ENCODE measurements at places on chromosomes 6 and 20. TPM values are rescaled to one million over a fixed set of nuclear protein-coding genes. Genes with fewer than 3 reads are reported as not detected.

DNA sequence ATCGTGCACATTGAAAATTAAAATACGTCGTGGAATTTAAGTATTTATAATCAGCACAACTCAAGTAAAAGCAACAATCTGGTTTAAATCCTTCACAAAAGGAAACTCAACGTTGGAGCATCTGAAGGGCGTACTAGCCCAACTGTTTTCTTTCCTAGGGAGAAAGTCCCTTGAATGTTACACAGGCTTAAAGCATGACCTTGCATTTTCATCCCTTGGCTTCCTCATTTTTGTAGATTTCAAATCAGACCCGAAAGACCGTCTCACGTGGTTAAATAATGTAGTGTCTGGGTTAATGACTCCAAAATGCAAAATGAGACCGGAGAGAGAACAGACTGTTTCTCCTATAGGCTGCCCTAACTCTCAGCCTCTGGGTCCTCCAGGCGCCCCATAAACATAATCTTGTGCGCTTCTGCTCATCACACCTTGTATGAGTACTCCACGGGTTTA lies 249.2 kb upstream of the RREB1 start:
- DNase-seq, result no peak

- no peak for DNase-seq
These were observed 24.1 kb upstream of the EPB41L1 start for GRCh38 chr20:36130390-36130789.

The SIM1 gene
- total RNA-seq, result not detected

The GSTA1 gene
- not detected for total RNA-seq

The C6orf132 gene
- 1.4 TPM for total RNA-seq

DNA sequence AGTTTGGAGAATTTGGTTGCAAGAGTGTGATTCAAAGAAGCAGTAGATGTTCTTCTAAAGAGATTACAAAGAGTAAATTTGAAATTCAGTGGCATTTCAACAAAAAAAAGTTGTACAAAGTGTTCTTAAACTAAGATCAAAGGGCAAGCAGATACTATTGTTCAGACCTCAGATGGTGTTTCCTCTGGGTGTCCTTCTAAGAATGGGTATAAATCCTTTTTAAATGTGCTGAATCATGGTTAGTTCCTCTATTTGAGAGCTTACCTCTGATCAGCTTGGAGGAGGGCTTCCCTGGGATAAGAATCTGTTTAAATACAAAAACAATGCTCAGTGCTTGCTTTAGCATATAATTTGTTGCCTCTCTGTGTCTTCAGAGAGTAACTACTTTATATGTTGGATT lies 6.3 kb downstream of the BMP6 start:
- no peak for DNase-seq

DNA sequence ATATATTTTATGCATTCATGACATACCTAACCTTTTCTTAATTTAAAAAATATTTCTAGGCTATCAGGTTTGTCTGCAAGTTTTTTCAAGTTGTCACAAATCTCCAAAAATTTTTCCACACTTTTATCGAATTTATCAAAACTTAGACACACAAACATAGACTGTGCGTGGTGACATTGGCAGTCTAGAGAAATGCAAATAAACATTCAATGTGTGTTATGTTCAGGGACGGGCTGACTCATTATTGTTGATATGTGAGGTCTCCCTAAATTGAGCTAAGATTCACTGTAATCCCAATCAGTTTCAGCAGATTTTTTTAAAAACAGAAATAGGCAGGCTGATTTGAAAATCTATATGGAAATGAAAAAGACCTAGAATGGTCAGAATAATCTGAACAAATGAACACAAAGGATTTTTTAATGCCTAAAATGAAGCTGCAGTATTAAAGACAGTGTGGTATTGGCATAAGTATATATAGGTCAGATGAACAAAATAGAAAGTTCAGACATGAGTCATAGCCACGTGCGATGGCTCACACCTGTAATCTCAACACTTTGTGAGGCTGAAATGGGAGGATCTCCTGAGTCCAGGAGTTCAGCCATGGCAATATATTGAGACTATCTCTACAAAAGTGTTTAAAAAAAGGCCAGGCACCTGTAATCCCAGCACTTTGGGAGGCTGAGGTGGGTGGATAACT lies 19.2 kb downstream of the BLTP3A start:
- DNase-seq, result no peak
